ENCODE measurements at places on chromosomes 2 and 18.

DNA sequence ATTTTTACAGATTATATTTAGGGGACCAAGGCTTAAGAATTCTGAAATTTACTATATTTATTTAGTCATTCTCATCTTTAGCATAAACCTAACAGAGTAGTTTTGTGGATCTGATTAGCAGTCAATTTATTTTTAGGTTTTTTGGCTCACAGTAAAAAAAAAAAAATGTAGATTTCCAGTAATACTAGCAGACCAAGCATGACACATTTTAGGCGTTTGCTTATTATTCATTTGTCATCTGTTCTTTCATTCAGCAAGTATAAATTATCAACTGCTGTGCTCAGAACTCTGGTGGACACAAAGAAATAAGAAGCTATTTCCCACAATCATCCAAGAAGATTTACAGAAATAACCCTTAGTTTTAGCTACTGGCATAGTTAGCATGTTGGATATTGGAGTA lies 20.6 kb downstream of the PDE1A start:
- no peak for DNase-seq

GRCh38 chr18:424071-424661 lies 76.3 kb downstream of the COLEC12 start:
- no peak for DNase-seq

GRCh38 chr2:8015848-8016600 lies 665.8 kb upstream of the ID2 start:
- DNase-seq: no peak

GRCh38 chr2:121075006-121075551 lies 209.9 kb downstream of the TFCP2L1 start:
- peak; percentile 61 for DNase-seq

GRCh38 chr2:238285653-238286082 lies 2.7 kb downstream of the PER2 start:
- DNase-seq: no peak

DNA sequence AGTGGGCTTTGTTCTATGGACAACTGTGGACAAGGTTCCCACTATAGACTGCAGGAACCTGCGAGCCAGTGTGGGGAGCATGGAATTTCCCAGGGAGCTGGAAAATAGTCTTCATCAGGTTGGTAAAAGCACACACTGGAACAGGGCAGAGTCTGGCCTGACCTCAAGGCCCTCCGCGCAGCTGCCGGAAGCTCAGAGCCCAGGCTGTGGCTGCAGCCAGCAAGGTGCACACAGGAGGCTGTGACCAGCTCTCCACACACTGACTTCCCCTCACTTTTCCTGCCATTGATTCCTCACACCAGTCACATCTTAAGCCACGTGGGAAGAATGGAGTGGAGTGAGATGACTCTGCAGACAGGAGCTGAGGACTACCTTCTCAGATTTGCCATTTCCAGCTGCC lies 19.1 kb downstream of the MAL start:
- DNase-seq: no peak

GRCh38 chr2:128347701-128348539 lies 29.3 kb upstream of the HS6ST1 start:
- no peak for DNase-seq

DNA sequence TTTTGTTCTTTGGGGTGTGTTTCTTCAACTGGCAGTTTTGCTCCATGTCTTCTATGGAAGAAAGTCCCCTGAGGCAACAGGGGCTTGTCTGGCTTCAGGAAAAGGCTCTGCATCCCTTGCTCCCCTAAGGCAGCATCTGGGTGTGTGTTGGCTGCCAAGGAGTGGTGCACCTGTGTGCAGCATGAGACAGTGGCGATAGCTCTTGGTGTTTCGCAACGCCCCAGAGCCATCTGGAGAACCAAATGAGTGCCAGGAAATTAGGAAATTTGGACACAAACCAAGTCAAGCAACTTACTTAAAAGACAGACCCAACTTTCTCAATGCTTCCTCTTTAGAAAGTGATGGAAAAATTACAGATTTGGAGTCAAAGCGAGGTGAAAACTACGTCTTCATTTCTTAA lies 1044.4 kb upstream of the CNTNAP5 start:
- DNase-seq: no peak

GRCh38 chr2:215499331-215499730 lies 63.5 kb upstream of the FN1 start:
- no peak for DNase-seq

DNA sequence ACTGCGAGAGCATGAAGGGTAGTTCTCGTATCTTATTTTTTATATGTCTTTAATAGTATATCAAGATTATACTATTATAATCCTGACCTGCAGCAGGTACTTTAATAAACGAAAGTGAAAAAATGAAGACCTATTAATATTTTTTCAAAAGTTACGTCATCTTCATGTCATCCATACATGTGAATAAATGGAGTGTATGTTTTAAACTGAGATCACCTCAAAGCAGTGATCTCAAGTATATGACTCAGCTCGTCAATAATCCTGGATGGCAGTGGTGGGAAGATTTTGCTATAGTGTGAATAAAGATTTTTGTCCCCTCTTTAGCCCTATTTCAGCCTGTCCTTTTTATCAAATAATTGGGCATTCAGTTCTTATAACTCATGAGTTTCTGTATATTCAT lies 166.3 kb upstream of the FBXO11 start:
- no peak for DNase-seq

DNA sequence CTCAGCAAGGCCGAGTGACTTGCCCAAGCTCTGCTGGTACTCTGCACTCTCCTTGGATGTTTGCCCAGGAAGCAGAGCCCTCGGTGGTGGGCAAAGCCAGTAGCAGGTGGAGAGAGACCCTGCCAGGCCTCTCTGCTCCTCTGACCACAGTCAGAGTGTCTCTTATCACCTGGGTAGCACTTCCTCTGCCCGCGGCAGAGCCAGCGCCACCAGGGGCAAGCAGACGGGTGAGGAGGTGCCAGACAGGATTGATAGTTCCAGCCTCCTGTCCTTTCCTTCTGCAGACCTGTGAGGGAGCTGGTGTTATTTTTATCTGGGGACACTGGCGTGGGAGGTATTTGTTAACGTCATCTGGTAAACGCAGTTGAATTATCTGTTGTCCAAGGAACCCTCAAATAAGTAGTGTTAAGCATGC lies 152.9 kb downstream of the SMAD7 start:
- no peak for DNase-seq
